WTC11 (cell line): ENCODE measurements at places on chromosomes 5 and 9.

GRCh38 chr5:136349029-136349428 is 16.3 kb downstream of the TRPC7 start:
- no peak for DNase-seq

- no peak for DNase-seq
Measured at GRCh38 chr9:110101531-110102161, 106.3 kb downstream of the C9orf152 start.

- DNase-seq: no peak
Measured at GRCh38 chr5:13930541-13931171, 13.8 kb downstream of the DNAH5 start.

- DNase-seq: no peak
Measured at GRCh38 chr9:17229945-17230560, 95.2 kb downstream of the CNTLN start.

DNA sequence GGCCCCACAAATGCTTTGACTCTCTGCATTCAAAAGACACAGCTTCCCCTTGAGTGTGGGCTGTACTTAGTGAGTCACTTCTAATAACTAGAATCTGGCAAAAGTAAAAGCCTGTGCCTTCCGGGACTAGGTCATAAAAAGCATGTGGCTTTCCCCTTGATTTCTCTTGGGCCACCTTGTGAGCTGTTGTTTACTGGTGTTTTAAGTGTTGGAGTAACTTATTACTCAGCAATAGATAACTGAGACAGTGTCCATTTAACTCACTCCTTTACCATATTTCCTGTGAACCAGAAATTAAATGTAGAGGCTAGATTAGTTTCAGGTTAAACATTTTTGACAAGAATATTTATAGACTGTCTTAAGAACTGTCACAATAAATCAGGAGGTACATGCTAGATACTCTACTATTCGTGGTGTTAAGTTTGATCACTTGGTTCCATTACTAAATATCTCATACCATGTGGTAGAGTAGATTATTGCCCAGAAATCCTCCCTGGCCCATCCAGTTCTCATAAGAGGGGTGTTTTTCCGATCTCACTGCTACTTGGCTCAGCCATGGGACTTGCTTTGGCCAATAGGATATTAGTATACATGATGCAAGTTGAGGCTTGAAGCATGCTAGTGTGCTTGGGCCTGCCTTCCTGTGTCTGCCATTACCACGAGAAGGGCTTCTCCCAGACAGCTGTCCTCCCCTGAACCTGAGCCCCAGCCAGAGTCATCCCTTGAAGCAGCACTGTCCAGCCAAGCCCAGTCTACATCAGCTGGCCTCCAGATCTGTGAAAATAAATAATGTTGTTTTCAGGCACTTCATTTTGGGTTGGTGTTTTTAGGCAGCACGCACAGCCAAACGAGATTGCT is 10.4 kb upstream of the CMBL start:
- no peak for DNase-seq

- peak; percentile 76 for DNase-seq
Measured at GRCh38 chr9:104993291-104993963, 65.5 kb upstream of the ABCA1 start.

GRCh38 chr5:15763754-15764153 is 263.8 kb downstream of the FBXL7 start:
- no peak for DNase-seq

DNA sequence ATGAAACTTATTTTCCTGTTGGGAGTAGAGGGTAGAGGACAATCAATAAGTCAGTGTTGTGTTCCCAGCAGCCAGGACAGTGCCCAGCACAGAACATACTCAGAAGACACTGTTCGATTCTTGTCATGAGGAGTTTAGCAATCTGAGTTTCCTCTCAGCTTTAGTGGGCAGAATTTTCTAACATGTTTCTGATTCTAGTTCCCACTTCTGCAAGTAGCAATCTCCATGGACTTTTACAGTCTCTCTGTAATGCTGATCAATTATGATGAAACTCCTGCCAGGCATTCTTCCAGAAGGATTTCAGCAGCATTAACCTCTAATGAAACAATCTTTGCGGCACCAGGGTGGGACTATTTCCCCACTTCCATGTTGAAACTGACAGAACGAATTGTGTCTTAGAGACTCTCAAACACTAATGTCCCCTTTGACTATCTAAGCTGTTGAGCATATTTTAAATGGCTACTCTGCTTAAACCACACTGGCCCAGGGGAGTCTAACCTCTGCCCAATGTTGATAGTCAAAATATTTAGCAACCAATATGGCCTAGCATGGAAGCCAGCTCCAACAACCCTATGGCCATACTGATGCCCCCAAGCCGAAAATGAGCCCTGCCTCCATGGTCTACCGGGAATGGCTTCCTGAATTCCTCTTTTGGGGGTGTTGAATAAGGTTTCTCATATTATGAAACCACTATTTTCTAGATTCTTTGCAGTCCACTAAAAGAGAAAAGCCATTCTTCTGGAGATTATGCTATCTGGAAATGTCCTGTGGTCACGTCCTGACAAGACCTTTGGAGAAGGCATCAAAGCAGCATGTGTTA is 484.3 kb downstream of the BNC2 start:
- no peak for DNase-seq

- DNase-seq: no peak
Measured at GRCh38 chr5:6659941-6660684, 26.9 kb downstream of the SRD5A1 start.

DNA sequence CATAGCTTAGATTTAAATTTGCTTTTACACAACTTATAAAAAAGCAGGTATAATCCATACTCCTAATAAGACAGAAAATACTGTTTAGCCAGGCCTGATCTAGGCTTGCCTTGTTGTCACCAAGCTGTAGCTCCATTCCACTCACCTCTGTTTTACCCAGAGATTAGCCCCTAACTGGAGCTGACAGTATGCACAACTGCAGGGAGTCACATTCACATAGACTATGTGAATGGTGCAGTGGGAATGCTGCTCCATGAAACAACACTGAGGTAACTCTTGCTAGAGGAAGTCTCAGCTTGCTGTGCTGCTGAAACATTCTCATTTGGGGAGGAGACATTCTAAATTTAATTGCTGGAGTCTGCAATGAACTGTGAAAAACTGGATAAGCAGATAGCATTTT is 209.1 kb downstream of the TMEM232 start:
- DNase-seq: no peak

GRCh38 chr5:30505014-30505886 is 688.2 kb upstream of the CDH6 start:
- DNase-seq: no peak

DNA sequence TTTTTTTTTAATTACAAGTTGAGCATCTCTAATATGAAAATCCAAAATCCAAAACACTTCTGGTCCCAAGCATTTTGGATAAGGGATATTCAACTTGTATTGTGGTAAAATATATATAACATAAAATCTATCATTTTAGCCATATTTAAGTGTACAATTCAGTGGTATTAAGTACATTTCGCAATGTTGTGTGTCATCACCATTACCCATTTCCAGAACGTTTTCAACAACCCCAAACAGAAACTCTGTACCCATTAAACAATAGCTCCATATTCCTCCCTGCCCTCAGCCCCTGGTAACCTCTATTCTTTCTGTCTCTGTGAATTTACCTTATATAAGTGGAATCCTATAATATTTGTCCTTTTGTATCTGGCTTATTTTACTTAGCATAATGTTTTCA is 24.9 kb downstream of the TICAM2 start:
- no peak for DNase-seq

DNA sequence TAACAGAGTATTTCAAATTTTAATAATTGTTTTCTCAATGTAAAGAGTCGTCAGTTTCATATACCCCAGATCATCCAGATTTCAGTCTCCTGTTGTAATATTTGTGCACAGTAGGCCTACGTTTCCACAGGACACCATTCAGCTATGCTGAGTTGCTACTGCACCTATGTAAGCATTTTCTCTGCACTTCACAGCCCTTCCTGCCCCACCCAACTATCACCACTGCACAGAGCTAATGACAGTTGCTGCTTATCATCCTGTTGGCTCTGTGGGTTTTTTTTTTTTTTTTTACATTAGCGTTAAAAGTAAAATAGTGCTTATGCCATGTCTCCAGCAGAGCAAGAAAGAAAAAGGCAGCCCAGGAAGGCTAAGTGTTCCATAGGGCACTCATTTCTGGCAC is 5.9 kb upstream of the PRKACG start:
- no peak for DNase-seq

- no peak for DNase-seq
Measured at GRCh38 chr9:131845305-131846298, 105.7 kb upstream of the RAPGEF1 start.

DNA sequence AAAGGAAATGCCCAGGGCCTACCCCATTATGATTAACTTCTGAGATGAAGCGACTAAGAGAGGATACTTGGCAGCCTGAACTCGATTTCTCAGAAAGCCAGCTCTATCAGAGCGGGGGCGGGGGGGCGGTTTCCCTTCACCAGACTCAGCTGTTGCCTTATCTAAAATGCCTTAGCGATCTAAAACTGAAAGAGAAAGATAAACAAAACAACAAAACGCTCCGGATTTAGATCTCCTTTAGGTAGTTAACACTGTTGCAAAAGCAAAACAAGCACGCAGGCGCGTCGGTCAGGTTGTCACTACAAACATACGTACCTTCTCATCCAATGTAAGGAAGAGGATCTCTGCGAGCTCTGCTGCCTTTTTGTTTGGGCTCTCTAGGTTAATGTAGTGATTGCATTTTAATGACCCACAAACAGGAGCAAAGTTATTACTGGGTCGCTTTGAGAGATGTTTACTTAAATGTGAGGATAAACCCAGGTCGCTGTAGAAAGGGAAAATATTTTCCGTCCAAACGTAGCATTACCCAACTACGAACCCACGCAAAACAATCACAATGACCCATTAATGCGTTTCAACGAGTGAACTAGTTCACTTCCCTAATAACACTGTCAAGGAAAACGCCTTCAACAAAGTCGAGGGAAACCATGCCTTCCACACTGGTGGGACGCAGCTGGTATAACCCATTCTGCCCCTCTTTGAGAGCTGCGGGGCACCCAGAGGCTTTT is 982 bp downstream of the EPB41L4A start:
- DNase-seq: no peak

DNA sequence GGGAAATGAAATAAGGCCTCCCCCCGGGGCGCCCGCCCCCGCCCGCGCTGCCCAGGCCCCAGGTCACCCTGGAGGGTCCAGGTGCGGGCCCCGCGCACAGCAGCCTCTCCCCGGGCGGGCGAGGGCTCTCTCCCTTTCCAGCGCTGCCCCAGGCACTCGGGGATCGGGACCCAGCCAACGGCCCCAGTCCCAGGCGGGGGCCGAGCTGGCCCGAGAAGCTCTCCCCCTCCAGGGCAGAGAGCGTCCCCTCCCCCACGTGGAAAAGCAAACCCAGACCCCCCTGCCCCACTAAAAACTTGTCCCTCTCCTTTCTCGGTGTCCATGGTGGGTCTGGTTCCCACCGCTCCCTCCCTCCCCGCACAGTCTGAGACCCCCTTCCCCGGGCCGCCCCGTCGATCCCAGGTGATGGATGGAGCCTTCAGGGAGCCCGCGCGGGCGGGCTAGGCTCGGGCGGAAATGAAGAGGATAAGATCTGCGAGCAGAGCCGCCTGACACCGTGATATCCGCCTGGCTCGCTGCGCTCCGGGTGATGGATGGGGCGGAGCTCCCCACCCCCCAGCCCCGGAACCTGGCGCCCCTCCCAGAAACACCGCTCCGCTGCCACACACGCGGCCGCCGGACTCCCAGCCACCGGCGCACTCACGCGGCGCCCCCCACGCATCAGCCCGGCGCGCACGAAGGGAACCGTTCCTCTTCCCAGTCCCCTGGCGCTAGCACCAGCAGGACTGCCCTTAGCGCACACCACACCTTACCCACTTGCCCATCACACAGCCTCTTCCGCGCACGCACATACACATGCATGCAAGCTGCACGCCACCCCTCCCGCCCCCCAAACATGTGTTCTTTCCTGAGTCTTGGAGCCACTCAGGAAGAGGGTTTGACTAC is 81.7 kb upstream of the ZBTB43 start:
- DNase-seq: peak; percentile 37

GRCh38 chr5:95857185-95857945 is 34.8 kb upstream of the GLRX start:
- DNase-seq: no peak

DNA sequence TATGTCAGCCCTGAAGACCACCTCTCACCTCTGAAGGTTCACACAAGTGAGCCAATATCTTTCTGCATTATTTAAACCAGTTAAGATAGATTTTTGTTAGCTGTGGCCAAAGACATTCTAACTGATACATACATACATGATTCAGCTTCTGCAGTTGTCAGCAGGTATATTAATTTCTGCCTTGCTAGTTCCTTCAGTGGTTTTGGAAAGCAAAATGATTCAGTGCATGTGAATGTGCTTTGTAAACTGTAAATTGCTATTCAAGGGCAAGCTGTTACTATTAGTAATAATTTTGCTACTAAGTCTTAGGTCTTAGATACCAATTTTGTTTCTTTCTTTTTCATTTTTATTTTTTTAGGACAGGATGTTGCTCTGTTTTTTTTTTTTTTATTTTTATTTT is 89.2 kb upstream of the ERBIN start:
- DNase-seq: no peak

- DNase-seq: peak; percentile 46
Measured at GRCh38 chr9:87701931-87702421, 23.9 kb upstream of the CTSL start.

- no peak for DNase-seq
Measured at GRCh38 chr9:95551406-95551805, 34.6 kb upstream of the PTCH1 start.

DNA sequence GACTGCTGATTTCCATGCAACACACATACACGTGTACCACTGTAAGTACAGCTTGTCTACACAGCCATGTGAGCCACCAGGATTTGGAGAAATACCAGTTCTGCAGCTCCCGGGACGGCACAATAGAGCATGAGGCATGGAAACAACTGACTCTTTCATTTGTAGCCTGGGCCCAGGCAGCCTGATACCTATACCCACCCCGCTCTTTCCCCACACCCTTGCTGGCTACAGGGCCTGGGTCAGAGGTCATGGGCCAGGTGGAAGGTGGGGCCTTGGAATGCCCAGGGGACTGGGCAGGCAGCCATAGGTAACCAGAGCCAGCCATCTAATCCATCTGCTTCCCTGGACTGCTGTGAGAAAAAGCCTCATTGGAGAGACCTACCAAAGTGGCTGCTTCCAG is 39.0 kb upstream of the ZSWIM6 start:
- no peak for DNase-seq

DNA sequence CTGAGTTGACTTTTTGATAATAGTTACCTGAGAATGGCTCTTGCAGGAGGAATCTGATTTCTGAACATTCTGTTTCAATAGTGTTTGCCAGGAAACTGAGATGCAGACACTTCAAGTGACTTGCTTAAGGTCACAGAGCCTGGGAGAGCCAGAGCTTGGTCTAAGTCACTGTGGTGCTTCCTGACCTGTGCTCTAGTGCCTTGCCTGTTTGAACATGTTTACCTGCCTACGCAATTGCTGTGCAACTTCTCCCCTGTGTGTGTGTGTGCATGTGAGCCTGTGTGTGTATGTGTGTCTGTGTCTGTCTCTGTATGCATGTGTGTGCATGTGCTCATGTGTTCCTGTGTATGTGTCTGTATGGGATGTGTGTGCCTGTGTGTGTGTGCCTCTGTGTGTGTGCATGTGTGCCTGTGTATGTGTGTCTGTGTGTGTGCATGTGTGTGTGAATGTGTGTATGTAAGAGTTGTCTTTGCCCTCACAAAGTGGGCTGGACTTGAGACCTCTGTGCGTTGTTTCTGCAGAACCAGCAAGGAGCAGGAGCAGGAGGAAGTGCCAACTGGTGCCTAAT is 185.8 kb downstream of the GADD45G start:
- no peak for DNase-seq

GRCh38 chr5:167716126-167716775 is 575.2 kb upstream of the WWC1 start:
- no peak for DNase-seq
